ENCODE measurements at places on chromosomes 6 and 20. TPM values are rescaled to one million over a fixed set of nuclear protein-coding genes. Genes with fewer than 3 reads are reported as not detected.

DNA sequence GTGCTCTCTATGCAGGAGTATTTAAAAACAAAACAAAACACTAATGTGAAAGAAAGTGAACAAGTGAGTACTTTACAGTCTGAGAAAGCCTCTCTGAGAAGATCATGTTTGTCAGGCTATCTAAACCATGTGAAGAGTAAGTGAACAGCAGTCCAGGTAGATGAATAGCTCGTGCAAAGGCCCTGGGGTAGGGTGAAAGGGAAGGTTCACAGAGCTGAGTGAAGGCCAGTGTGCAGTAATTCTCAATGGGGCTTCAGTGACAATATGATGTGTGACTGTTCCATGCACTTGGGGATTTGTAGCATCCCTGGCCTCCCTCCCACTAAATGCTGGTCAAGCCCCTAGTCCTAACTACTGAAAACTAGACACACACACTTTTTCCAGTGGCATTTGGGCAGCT, 488.9 kb upstream of the JARID2 start:
- DNase-seq, result no peak

DNA sequence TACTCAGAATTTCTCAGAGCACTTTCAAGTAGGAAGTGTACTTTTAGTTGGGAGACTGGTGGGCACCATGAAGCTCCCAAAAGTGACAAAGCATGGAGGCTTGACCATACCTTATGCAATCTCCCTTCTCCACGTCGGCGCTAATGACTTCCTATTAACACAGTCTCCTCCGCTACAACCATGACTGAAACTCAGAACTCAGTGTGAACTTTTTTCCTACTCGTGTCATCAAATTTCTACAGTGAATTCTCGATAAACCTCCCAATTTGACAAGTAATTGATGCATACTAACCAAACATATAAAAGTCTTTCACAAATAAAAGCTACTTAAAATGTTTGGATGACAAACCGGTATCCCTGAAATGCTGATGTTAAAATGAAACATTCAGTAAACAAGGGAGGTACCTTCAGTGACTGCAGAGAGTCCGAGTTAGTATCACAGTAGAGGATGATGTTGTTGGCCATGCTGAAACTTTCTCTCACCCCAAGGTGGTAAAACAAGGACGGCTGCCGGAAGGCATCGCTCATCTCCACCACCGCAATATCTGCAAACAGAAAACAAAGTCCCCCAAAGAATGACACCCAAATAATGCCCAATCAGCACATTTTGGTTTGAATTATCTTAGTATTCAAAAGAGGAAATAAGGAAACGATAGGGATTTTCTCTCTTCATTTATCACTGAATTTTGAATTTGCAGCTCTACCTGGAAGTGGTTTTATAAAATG, 72.1 kb downstream of the MAP3K5 start:
- DNase-seq, result no peak

ANKRD6 gene
- 17.7 TPM for total RNA-seq

- no peak for DNase-seq
Observed at GRCh38 chr6:38476888-38477287, 162.8 kb downstream of the BTBD9 start.

GRCh38 chr6:129257196-129257595, 374.3 kb downstream of the LAMA2 start:
- no peak for DNase-seq

DACT2 gene
- 2.4 TPM for total RNA-seq

DNA sequence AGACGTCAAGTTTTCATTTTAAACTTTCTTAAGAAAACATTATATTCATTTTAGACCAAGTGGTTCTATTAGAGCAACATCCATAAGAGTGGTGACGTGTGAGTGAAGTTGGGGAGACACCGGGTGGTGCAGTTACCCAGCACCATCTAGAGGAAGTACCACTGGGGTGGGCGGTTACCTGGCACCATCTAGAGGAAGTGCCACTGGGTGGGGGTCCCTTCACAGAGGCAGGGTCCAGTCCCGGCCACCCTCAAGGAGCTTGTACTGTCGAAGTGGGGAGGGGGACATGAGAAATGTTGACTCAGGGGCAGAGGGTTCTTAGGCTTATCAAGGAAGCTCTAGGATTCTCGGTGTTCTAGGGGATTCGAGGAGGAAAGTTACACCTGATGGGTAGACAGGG, 26.2 kb downstream of the PHACTR3 start:
- DNase-seq, result no peak

- DNase-seq, result peak; percentile 73
Observed at GRCh38 chr6:44002593-44003344, 124.5 kb downstream of the MRPL14 start.

GRCh38 chr6:131972741-131973140, 21.6 kb upstream of the CCN2 start:
- DNase-seq, result no peak

Data from lower lobe of right lung (tissue), 2 donors.